ENCODE measurements at places on chromosomes 2 and 18.

- DNase-seq = no peak
Measured at GRCh38 chr2:126686286-126686685, 30.3 kb downstream of the GYPC start.

GRCh38 chr18:50289108-50289443 lies 1.6 kb upstream of the CXXC1 start:
- no peak for DNase-seq

DNA sequence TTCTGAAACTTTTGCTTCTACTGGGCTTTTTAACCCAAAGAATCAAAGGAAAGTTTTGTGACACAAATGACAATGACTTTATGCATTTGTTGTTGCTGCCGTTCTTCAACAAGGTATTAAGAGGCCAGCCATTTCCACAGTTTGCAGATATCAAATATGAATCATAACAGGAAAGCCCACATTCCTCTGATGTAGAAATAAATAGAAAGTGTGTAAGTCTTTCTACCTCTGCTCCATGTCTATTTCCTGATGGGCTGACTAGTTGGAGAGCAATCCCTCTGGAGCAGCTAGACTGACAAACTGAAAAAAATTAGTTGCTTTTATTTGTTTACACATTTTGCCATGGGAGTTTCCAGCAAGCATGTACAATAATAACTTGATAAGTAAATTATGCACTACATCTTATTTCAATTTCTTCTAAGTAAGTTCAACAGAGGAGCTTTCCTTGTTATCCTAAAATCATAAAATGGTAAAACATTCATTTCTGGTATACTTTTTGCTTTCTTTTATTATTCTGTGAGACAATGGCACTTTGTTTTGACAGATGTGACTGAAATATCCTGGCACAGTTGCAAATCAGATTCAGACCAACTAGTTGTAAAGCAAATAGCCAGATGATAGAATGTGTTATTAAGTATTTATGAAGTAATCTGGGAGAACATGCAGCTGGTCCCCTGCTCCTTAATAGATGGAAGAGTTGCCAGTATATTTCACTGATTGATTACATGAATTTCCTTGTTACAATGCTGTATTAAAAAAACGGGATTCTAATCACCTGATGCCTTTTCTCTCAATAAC lies 266.7 kb downstream of the METTL4 start:
- DNase-seq = no peak

DNA sequence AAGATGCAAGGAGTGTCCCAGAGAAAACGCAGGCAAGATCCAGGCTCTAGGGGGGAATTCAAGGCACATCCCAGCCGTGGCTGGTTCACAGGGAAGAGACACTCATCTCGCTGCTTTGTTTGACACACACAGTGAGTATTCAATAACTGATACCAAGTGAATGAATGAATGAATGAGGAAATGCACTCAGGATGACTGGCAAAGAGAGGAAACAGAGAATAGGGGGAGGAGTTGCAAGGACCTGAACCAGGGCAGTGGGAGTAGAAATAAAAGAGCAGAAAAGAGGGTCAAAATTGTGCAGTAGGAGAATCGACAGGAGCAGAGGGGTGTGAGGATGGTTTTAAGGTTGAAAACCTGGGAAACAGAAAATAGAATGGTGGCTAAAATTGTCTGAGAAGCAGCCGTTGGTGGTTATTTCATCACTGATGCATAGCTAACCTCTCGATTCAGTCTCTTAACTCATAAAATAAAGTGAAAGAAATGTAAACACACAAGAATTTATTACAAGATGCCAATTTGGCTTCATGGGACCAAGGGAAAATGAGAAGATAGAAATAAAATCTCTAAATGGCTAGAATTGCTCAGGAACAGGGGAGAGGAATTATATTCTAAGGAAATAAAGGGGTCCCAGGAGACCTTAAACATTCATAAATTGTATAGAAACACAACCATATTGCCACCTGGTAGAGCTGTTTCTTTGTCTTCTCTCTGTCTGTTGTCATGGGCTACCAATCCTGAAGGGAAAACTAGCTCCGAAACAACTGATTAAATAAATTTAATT lies 63.9 kb upstream of the PHLPP1 start:
- DNase-seq = no peak

GRCh38 chr2:127906206-127906926 lies 20.6 kb upstream of the AMMECR1L start:
- DNase-seq = no peak

GRCh38 chr2:71560638-71561011 lies 107.3 kb downstream of the DYSF start:
- no peak for DNase-seq

Data from CD8-positive, alpha-beta memory T cell (primary cell).